ENCODE measurements at places on chromosomes 1 and 21.

GRCh38 chr1:83547901-83548300, 451.0 kb downstream of the TTLL7 start:
- no peak for DNase-seq

DNA sequence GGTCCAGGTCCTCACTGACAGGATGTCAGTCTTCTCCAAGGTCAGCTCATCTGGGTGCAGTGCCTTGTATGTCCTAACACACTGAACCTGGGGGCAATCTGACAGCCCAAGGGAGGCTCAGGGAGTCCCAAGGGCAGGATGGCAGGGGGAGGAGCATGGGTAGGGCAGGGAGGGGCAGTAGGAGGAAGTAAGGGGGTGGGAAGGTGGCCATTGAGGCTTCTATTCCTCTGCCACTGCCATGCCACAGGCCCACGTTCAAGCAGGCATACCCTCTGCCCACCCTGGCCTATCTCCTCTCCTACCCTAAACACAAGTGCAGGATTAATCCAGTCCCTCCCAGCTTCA, 13.3 kb downstream of the ARHGEF19 start:
- no peak for DNase-seq

- no peak for DNase-seq
Measured at GRCh38 chr1:160621633-160622413, 25.0 kb downstream of the SLAMF1 start.

DNA sequence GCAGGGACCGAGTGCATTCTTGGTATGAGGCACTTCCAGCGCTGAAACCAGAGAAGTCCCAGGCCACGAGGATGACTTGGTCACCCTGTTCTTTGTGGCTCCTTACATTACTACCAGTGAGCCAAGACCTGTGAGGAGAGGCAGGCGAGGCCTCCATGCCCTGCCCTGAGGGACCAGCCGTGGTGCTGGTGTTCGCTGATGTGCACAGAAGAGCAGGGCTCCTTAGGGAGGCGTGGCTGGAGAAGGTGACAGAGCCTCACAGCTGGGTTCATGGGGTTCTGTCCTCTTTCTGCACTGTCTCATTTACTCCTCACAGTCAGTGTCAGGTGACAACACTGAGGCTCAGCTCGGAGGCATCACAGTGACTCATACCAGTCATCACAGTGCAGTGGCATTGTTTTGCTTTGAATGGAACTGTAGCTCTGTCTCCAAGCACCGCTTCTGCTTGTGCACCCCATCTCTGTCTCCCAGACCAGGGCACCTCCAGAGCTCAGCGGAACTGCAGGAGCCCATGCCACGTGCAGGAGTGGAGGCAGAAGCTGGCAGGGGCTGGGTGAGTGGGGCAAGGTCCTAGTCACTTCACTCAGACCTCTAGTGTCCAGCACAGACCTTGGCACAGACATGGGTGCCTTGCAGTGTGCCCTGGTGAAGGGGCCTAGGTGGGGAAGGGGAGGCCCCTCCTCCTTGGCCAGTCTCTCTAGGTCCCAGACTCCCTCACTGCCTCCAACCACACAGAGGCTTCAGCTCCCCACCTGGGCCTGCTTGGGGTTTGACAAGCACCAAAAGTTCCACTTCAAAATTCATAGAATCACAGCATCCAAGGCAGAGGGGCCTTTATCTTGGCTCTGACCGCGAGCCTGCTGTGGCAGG, 310.9 kb downstream of the MATN1 start:
- DNase-seq = no peak

DNA sequence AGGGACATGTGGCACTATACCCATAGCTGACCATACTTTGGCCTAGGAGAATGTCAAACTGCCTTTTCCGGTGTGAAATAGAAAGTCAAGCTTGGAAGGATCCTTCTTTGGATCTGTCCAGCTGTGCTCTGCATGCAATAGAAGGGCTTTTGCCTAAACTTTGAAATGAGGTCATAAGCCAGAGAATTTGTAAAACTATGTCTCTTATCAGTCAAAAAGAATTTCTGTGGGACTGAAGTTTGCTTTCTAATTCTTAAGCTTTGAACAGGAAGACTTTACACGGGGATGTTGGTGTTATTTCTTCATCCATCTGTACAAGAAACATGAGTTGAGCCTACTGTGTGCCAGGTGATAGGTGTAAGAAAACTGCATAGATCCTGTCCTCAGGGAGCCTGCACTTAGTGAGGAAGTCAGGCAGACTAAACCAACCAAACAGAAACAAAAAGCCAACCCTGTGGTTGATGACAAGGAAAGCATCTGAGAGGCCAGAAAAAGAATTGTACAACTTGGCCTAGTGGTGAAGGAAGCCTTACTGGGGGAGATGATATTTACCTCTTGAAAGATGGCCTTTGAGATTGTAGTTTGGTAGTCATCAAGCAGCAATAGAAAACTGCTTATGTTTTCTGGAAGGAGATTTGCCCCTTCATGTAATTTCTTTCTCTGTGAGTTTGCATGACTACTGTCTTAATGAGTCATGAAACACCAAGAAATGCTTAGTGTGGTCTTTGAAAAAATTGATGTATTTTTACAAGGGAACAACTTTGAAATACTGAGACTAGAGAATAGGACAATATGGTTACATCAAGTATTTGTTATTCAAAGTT, 24.8 kb downstream of the TGFB2 start:
- DNase-seq = no peak

DNA sequence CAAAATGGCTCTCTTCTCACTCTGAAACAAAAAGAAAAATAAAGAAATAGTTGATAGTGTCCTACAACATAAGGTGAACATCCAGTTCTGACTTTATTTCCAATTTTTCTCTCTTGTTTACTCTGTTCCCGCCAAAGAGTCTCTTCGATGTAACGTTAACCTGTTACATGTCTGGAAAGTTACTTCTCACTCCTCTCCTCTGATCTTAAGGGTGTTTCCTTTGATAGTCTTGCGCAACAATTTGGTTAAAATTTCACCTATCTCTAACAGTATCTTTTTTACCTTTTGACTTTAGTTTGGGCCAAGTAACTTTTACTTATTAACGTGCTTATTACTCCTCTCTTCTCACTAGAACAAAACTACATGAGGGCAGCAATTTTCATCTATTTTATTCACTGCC, 1450.2 kb downstream of the BRINP3 start:
- no peak for DNase-seq

- DNase-seq = no peak
Measured at GRCh38 chr1:24935196-24935526, 5.1 kb upstream of the RUNX3 start.

DNA sequence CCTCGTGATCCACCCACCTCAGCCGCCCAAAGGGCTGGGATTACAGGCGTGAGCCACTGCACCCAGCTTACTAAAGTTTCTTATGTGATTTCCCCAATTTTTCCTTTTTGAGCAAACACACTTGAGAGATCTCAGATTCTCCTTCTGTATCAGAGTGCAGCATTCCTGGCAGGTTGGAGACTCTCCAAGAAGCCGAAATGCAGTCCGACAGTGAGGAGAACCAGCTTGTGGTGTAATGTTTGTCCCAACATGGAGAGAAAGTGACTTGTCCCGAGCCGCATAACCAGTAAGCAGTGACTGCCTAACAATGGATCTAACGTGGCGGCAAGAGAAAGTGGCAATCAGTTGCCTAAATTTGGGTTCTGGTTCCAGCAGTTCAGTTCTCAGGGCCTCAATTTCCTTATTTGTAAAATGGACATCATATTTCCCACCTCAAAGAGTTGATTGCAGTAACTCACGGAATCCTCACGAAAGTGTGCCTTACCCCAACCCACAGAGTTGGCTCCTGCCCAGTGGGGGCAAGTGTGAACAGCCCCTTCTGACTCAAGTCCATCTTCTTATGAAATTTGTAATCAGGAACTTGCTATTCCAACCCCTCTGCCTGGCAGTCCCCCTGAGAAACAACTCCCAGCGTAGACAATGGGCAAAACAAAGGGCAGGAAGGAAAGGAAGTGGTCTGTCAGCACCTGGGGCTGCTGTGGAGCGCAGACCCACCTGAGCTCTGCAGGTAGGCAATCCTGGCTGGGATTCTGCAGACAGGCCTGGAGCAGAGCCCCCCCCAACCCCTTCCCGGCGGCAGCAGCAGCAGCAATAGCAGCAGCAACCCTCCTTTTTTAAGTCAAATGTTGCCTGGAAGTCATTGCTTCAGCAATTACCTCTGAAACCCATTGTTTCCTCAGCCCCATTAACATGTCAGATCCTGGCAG, 223.6 kb upstream of the POU3F1 start:
- DNase-seq = no peak

DNA sequence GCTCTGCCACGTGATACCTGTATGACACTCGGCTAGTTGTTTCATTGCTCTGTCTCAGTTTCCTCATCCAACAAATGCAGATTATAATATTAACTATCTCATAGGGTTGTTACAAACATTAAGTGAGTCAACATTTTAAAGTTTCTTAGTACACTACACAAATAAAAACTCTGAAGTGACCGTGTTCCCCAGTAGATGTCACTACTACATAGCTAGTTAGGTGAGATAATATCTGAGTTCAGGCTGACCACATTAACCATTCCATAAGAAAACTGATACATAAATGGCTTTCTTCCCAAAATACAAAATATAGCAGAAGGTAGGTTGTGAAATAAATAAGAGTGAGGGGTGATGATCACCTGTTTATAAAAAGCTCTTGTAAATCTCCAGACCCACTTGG, 214.1 kb downstream of the NUF2 start:
- peak; percentile 12 for DNase-seq

- DNase-seq = no peak
Measured at GRCh38 chr1:237812061-237812460, 78.7 kb downstream of the ZP4 start.

GRCh38 chr1:179968284-179968993, 13.8 kb downstream of the CEP350 start:
- no peak for DNase-seq

All from SK-N-SH (cell line).